Stimulated activated CD4-positive, alpha-beta T cell treated with anti-CD3 and anti-CD28 coated beads, Interleukin-12 subunit alpha, Interleukin-12 subunit beta, amount 100 ng/mL, for 4 hours (primary cell): ENCODE measurements at places on chromosomes 1 and 21.

- DNase-seq, result no peak
These were observed 54.6 kb upstream of the IPO9 start for GRCh38 chr1:201774224-201774982.

DNA sequence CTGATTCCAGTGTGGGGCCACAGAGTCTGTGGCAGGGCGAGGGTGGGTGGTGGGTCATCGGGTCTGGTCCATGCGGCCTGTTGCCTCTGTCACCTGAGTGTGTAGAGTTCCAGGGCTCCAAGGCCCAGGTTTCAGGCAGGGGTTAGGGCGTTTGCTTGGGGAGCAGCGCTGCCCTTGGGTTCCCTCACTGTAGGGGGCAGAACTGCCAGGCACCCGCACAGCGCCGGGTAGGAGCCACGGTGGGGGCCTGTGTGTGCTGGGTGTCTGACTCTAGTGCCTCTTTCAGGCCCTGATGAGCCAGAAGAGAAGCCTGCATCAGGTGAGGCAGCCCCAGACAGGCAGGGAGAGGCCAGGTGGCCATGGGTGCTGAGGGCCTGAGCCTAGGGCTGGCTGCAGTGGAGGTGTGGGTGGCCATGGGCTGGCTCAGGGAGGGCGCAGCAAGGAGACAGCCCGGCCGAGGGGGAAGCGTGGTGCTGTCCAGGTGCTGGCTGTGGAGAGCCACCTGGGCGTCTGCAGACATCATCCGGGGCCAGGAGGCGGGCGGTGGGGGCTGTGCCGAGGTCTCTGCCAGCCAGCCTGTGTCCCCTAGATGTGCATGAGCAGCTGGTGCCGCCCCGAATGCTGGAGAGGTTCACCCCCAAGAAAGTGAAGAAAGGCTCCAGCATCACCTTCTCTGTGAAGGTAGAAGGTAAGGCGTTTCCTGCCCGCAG is 72.3 kb downstream of the TRIM11 start:
- DNase-seq, result no peak

DNA sequence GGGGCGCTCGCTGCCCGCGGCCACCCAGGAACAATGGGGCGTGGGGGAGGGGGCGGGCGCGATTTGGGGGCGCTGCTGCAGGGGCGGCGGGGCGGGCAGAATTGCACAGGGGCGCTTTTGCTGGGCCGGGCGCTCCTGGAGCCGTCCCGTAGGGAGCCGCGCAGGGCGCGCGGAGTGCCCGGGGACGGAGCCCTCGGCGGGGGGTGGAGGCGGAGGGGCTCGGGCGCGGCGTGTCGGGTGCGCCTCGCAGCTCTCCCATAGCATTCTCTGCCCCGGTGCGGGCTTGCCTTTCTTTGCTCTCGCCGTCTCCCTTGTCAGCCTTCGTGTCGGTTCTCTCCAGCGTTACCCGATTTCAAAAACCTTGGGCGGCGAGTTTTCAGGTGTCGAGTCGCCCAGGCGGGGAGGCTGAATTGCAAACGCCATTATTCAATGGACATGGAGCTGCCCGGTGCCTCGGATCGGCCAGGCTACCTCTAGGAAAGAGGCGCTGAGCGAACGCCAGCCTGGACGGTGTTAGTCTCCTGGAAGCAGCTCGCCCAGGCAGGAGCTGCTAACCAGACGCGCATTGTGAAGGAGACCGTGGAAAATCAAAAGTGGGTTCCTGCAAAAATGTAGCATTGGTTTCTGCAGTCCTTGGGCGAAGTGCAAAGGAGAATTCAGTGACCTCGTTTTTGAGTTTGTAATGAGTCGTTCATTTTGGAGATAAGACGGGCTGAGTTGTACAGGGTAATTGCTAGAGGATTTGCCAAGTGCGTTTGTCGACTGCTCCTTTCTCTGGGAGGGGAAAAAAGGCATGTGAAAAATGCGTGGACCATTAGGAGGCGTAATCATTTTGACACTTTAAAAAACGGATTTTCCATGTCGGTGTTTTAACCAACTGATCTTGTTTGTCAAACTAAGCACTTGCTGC is 626 bp downstream of the CXADR start:
- DNase-seq, result peak; percentile 26

- DNase-seq, result peak; percentile 88
These were observed at the start of gene MTOR for GRCh38 chr1:11262171-11263049. TSS of gene MTOR (minus strand) at chr1:11262551. CDS start at chr1:11259409, 3,142 bp downstream.

GRCh38 chr1:55959136-55959548 is 620.2 kb downstream of the PLPP3 start:
- DNase-seq, result no peak

DNA sequence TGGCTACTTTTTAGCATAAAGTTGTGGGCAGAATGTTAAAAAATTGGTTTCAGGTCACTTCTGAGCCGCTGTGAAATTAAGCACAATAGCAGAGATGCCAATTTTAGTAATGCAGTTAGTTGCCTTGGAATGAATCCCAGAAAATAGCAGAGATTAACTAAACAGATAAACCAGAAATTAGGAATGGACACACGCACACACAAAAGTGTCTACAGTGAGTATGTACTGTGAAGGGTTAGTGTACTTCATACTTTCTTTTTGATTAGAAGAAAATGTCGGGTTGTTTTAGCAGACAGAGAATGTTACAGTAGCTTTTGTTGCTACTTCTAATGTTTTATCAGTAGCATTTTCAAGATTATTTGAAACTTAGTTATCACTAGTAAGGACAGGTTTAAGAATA is 106.7 kb downstream of the LEPR start:
- DNase-seq, result no peak

DNA sequence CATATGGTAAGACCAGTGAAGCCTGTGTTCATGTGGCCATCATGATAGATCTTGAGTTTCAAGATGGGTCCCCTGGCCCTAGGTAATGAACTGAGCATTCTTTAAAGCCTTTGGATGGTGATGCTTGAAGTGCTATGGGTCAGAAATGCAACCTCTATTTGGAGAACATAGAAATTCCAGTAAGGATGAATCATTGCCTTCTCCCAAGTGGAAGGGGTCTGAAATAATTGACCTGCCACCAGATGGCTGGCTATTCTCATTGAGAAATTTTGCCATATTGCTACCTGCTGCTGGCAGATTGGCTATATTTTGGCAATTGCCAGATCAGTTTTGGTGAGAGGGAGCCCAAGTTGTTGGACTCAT is 739 bp upstream of the IFI6 start:
- no peak for DNase-seq

GRCh38 chr1:201538612-201539551 is at the start of gene NAV1:
TSS of gene NAV1 (plus strand) at chr1:201539127. CDS start at chr1:201622885, 83,758 bp downstream.
- DNase-seq, result peak; percentile 4

DNA sequence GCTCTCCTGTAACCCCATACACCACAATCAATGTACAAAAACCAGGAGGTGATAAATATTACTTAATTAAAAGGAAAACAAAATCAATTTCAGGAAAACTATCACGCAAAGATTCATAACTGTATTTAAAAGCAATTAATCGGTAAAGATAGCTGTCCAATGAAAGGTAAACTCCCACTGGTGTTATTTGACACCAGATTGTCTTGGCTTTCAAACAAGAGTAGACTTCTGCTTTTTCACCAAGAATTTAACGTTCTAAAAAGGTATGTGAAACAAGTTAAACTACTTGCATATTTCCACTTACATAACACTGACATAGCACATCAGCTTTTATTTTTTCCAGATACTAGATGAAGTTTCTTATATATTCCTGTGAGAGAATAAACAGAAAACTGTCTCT is 3.5 kb downstream of the PLPP3 start:
- no peak for DNase-seq

GRCh38 chr1:17295292-17295691 is 12.7 kb upstream of the PADI4 start:
- no peak for DNase-seq

DNA sequence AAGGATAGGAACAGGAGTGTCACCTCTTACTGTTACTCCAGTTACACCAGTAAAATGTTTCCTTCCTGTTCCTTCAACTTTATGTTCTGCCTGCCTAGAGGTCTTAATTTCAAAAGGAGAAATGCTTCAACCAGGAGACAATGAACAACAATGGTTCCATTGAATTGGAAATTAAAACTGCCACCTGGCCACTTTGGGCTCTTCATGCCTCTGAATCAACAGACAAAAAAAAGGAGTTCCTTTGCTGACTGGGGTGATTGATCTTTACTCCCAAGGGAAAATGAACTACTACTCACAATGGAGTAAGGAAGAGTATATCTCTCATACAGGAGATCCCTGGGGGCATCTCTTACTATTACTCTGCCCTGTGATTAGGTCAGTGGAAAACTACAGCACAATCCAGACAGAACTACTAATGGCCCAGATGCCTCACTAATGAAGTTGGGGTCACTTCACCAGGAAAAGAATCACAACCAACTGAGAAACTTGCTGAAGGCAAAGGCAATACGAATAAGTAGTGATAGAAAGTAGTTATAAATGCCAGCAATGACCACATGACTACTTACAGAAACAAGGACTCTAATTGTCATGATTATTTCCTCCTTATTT is 76.6 kb upstream of the PRDX6 start:
- no peak for DNase-seq

DNA sequence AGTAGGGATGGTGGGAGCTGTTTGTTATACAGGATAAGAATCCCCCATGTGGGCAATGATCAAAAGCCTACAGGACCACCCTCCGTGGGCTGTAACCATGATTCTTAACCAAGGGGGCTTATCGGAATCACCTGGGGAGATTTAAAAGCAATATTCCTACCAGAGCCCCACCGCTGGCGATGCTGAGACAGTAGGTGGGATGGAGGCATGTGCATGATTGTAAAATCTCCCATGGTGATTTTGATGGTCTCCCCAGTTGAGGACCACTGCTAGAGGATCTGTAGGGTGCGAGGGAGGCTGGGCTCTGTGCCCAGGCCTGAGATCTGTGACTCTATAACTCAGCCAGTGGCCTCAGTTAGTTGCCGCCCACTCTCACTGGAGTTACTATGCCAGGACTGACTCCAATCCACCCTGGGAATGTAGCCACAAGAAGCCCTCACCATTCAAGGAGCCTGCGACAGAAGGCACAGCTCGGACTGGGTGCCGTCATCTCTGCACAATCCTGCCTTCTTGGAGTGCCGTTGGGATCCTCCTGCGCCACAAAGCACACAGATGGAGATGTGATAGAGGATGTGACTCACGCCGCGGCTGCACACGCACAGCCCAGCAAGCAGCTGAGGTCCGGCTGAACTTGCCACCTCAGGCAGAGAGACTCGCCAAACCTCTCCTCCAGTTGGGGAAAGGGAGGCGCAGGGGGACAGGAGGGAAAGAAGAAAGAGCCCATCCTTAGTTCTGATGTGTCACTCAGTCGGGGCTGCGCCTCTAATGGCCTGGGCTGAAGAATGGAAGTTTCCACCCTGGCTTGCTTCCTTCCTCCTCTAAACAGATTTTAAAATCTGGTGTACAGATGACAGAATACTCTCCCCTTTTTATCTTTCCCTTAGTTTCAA is 26.5 kb downstream of the AKNAD1 start:
- no peak for DNase-seq

GRCh38 chr1:204477036-204477740 is 17.4 kb downstream of the PIK3C2B start:
- DNase-seq, result no peak

- peak; percentile 30 for DNase-seq
These were observed 1.4 kb upstream of the SRRM1 start for GRCh38 chr1:24641646-24642151.

DNA sequence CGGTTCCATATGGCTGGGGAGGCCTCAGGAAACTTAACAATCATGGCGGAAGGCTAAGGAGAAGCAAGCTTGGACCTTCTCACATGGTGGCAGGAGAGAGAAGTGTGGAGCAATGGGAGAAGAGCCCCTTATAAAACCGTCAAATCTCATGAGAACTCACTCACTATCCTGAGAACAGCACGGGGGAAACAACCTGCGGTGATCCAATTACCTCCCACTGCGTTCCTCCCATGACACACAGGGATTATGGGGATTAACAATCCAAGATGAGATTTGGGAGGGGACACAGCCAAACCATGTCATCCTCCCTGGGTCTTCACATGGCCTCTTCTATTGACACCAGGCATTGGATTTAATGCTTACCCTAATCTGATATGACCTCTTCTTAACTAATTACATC is 455.1 kb upstream of the VAMP3 start:
- DNase-seq, result no peak

GRCh38 chr1:11691928-11692711 is 610 bp downstream of the DRAXIN start:
- no peak for DNase-seq

- no peak for DNase-seq
These were observed 54.9 kb upstream of the S1PR1 start for GRCh38 chr1:101181930-101182329.

GRCh38 chr1:76145332-76145731 is 70.8 kb downstream of the ST6GALNAC3 start:
- DNase-seq, result no peak

DNA sequence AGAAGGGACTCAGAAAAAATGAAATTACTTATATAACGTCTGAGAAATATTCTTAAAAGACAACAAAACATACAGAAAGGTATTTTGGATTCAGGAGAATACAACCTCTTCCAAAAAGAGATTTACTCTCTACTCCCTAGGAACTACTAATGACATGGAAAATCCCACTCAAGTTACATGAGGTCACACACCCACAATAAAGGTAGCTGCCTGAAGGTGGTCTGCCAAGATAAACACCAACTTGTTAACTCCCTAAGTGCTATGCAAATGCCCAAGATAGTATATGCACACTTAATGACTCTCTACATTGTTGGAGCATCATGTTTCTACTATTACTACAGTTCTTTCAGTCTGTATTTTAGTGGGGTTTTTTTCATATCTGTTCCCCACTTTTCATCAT is 26.5 kb downstream of the RERE start:
- no peak for DNase-seq

DNA sequence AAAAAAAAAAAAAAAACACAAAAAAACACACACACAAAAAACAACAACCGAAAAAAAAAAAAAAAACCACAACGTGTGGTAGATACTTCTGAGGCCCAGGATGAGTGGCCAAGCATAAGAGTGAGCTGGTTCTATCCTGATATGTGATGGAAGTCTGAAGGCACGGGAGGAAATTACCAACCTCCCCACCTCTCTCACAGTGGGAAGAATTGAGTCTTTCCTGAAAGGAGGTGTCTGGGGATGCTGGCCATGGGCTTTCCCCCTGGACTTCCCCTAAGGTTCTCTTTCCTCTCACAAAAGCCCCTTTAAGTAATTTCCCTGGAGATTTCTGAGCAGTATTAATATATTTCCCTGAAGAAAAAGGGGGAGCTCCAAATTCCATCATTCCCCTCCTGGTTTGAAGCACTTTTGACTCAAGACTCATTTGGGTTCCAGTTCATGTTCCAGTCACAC is 5.2 kb downstream of the TMCC2 start:
- no peak for DNase-seq

GRCh38 chr1:35726450-35727433 is 8.1 kb upstream of the C1orf216 start:
- DNase-seq, result peak; percentile 43

DNA sequence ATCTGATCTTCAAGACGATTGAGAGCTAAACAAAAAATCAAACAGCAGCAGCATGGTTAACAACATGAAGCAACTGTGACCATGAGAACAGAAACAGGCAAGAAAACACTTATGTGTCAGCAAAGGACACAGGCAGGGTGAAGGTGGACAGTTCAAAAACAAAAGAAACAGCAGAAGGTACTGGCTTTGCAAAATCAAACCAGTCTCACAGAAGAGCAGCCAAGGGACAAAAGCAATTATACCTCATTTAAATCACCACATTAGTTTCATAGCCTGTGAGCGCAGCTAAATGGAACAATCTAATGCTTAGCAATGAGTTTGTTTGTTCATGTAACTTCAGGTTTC is 59.1 kb downstream of the CAPN2 start:
- DNase-seq, result no peak

- DNase-seq, result no peak
These were observed 48.1 kb downstream of the PRKCZ start for GRCh38 chr1:2098301-2098698.

- no peak for DNase-seq
These were observed 2.9 kb upstream of the ETNK2 start for GRCh38 chr1:204154568-204155255.

GRCh38 chr21:42475526-42476387 is 20.3 kb downstream of the RSPH1 start:
- no peak for DNase-seq
